Esophagus muscularis mucosa (tissue), 4 donors: ENCODE measurements at places on chromosomes 4 and X. TPM values are rescaled to one million over a fixed set of nuclear protein-coding genes. Genes with fewer than 3 reads are reported as not detected.

The COL25A1 gene
- total RNA-seq, result 1.7 TPM

GRCh38 chr4:169626331-169627282 is 6.2 kb downstream of the CLCN3 start:
- DNase-seq, result no peak

The IL2RG gene
- total RNA-seq, result 1.1 TPM

DNA sequence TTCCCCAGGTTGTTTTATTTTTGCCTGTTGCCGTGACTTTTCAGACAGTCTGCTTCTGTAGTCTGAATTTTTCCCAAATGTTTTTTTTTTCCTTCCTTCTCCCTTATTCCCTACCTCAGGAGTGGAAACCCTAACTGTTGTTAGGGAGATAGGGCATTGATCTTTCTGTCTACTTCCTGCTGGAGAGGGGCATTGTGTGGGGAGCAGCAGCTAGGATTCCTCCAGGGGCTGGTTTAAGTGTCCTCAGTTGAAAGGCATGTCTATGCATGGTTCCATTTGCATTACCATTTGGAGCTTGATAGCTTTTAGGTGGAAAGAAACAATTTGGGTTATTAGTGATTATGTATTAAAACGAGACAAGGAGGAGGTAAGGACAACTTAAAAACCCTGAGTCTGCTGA is 383.9 kb downstream of the DCAF12L2 start:
- DNase-seq, result no peak

GRCh38 chr4:90071289-90072235 is 55.6 kb upstream of the CCSER1 start:
- no peak for DNase-seq
